ENCODE measurements at places on chromosomes 4 and X.

- no peak for DNase-seq
Measured at GRCh38 chr4:95982516-95982915, 142.6 kb downstream of the PDHA2 start.

GRCh38 chrX:115093191-115093590 lies 75.8 kb upstream of the IL13RA2 start:
- DNase-seq = no peak

DNA sequence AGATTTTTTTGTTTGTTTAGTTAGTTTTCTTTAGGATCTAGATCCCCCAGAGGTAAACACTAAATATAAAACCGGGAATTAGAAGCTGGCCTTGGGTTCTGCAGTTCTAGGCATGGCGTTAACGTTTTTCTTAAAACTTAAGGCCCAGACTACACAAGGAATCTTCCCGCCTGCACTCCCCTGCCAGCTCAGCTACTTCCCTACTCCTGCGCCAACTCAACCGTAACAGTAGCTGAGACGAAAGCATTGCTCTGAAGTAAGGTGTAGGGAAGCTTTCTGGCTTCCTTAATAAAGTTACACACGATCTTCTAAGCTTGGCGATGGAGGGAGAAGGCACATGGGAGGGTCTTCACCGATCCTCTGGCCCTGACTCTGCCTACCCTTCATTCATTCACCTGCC lies 37.1 kb downstream of the CPE start:
- no peak for DNase-seq

DNA sequence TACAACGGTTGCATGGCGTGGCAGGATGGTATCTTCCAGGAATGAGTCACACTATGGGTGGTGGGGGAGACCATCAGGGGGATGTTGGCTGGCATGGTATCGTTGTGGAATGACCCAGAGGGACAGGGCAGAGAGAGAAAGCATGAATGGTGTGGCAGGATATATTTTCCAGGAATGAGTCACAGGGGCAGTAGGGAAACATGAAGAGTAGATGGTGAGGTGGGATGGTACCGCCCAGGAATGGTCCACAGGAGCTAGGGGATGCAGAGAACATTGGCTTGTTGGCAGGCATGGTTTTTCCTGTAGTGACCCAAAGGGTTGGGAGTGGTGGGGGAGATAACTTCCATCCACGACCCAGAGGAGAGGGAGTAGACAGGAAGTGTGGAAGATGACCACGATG lies 62.4 kb downstream of the MAOA start:
- no peak for DNase-seq

GRCh38 chr4:110195561-110196205 lies 2.7 kb downstream of the ELOVL6 start:
- DNase-seq = peak; percentile 57

DNA sequence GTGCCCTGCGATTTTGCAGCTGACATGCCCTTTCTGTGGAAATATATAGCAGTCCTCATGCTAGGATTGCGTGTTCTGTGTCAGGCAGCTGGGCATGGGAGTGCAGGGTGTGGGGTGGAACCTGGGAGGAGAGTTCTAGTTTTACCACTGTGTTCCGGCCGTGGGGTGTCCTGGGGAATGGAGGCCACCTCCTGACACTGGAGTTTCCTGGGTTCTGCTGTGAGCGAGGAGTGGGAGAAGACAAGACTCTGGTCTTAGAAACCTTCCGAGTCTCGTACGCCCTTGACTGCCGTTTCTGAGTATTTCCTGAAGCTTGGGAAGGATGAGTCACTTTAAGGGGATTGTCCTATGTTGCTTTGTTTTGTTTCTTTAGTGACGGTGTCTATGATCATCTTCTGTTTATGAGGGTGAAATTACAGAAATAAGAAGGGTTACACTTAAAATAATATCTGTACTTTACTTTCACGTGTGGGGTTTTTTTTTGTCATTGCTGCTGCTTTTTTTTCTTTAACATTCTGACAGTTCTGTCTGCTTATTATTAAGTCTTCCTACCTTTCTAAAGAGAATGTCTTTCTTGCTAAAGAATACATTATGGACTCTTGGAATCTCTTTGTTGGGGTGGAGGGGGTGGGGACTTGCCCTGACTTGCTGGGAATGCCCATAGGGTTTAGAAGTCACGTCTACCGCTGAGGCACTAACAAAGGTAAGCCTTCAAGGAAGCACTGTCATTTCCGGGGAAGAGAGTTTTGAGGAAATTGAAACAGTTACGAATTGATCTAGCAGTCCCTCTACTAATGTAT lies 19.1 kb downstream of the CD99 start:
- DNase-seq = no peak

- DNase-seq = no peak
Measured at GRCh38 chr4:37595875-37596680, 90.1 kb downstream of the RELL1 start.

DNA sequence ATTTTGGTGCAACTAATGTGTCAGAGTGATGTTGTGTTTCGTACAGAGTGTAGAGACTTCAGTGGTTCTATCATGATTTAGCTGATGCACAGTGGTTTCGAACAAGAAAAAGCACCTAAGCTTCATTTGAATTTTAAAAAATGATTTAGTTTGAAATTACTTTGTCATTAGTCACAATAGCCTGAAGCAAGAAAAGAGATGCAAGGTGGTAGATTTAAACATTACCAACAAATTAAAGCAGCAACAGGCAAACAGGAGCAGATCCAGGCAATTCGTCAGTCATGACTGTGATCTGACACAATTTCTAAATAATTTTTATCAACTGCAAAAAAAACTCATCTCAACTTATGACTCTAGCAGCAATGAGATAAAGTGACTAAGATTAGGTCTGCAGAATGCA lies 24.6 kb upstream of the COX7B2 start:
- DNase-seq = no peak

DNA sequence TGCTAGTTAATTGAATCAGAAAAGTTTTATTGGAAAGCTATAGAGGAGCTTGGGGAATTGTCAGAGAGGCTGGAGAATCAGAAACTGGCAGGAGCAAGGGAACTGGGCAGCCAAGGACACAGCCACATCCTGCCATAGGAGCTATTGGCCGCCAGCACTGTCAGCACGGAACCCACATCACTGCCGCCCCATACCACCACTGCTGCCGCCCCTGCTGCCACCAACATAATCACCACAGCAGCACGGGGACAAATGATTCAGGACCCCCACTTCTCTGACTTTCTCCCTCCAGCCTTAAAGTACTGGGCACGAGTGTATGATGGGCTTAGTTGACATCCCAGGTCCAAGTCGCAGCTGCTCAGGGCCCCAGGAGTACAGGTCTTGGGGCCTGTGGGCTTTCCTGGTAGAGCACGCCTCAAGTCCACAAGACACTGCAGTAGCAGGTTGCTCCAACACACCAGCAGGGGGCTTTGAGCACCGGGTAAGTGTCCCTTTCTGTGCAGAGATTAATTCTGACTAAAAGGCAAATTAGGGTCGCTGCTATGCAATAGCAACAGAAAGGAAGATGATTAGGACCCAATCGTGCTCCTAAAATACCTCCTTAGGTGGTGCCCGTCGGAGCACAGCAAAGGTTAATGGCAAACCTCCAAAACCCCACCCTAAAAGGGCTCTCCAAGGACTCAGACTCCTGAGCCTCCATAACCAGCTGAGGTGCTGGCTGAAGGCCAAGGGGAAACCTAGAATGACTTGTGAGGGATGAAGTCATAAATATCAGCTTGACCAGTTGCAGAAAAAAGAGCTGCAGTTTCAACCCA lies 6.9 kb downstream of the PJA1 start:
- DNase-seq = peak; percentile 50

DNA sequence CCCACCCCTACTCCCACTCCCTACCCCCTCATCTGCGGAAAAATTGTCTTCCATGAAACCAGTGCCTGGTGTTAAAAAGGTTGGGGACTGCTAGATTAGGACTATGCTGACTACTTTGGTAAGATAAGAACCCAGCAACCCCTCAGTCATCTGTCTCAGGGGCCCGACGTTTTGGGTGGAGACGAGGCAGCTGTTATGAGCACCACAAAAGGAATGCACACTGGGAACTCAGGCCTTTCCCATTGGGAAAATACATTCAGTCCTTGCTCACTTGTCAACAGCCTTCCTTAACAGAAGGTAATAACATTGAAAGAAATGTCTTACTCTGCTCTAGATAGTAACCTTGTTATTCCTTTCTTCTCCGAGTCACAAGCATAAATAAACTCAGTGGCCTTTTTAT lies 310.8 kb downstream of the AFF2 start:
- DNase-seq = no peak

DNA sequence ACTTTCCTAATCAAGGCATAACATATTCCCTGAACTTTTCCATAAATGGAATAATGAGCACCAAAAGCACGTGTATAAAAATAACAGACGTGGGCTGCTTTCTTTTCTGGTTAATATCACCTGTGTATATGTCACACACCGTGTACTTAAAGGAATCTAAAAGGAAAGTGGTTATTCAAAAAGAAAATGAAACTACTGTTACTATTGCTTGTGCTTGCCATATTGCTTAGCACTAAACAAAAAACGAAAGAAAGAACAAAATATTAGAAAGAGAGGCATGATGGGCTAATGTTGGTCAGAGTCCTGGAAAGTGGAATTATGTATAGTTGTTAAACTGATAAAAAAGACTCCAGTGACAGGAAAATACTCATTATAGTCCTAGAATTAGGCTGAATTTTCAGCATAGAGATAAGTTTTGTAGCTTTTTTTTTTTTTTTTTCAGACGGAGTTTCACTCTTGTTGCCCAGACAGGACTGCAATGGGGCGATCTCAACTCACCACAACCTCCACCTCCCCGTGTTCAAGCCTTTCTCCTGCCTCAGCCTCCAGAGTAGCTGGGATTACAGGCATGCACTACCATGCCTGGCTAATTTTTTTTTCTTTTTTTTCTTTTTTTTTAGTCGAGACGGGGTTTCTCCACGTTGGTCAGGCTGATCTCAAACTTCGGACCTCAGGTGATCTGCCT lies 123.2 kb downstream of the PABPC4L start:
- no peak for DNase-seq

DNA sequence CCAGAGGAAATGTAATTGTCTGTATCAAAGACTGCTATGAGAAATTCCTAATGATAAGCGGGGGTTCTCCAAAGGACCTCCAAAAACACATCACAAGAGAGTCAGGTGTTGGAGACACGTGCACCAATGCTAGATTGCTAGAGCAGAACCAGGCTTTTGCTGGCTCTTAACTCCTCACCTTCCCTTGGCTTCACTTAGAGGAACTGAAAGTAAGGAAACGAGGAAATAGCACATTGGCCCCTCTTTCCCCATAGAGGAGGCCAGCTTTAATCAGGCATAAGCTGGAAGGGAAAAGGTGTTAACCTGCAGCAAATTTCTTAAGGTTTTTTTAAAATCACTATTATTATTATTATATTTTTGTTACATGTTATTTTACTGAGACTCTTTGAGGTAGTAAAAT lies 13.6 kb downstream of the OTC start:
- DNase-seq = no peak

GRCh38 chr4:165783626-165784025 lies 89.4 kb upstream of the TLL1 start:
- no peak for DNase-seq

DNA sequence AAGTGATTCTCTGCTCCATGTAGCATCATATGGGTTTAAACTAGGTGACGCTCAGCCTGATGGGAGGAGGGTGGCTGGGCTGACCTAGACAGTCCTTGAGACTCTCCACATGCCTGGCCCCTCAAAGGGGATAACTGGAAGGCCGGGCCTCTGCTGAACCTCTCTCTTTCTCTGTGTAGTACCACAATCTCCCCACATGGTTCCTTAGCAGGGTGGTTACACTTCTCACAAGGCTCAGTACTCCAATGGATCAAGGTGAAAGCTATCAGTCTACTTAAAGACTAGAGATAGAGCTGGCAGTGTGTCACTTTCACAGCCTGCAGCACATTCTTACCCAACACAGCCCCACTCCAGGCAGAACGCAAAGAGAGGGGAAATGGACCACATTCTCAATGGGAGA lies 80.4 kb downstream of the LDB2 start:
- DNase-seq = no peak

DNA sequence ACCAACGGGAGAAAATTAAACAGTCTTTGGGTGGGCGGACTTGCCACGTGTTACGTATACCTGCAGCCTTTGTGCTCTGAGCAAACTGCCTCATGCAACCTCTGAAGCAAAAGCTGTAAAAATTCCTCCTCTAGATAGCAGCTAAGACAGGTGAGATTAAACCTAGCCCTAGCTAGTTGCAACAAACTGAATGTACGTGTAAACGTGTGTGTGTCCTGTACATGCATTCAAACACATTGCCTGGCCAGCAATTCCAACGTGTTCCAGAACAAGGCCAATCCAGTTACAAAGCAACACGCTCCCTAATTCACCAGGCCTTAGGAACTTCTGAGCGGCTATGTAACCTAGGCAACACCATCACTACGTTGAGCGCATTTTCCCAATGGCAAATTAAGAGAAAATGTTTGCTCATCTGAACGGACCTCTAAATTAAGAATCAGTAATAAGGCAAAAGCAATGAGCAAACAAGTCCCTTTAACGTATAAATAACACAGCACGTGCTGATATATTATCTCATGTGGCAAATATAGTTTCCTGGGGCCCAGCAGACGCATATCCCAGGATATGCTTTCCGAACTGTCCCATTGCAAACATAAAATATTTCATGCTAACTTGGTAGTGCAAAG lies 792 bp downstream of the PPID start:
- DNase-seq = peak; percentile 19
